Stimulated activated CD8-positive, alpha-beta memory T cell treated with anti-CD3 and anti-CD28 coated beads, Interleukin-12 subunit alpha, Interleukin-12 subunit beta, amount 100 ng/mL, for 4 hours (primary cell): ENCODE measurements at places on chromosomes 13 and 19.

GRCh38 chr19:45641274-45642105 lies 2.3 kb upstream of the EML2 start:
- DNase-seq = peak; percentile 46

DNA sequence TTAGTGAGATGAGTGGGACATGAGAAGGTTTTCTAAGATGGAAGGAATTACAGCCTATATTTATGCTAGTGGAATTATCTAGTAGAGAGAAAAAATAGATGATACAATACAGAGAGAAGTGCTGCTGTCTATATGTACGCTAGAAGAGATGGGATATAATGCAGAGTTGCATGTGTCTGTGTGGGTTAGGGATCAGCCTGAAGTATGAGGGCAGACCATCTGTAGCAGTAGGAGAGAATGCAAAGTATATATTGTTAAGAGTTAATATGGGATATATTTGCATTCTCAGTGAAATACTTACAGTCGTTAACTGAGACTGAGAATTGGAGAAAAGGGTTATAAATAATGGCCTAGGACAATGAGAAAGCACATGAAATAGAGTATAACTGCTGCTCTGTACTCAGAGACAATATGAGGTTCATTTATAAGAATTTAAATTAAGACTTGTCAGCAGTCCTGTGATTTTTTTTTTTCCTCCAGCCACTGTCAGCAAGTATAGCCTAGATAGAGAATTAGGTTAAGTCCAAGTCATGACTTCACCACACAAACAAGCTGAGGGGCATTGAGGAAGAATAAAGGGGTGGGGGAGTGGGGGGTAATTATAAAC lies 77.8 kb downstream of the SLITRK1 start:
- DNase-seq = no peak

GRCh38 chr13:81171065-81171647 lies 830.2 kb upstream of the SPRY2 start:
- no peak for DNase-seq

GRCh38 chr13:109026266-109026665 lies 396.9 kb downstream of the MYO16 start:
- no peak for DNase-seq

- DNase-seq = no peak
Observed at GRCh38 chr19:4388337-4389063, 11.8 kb downstream of the SH3GL1 start.

DNA sequence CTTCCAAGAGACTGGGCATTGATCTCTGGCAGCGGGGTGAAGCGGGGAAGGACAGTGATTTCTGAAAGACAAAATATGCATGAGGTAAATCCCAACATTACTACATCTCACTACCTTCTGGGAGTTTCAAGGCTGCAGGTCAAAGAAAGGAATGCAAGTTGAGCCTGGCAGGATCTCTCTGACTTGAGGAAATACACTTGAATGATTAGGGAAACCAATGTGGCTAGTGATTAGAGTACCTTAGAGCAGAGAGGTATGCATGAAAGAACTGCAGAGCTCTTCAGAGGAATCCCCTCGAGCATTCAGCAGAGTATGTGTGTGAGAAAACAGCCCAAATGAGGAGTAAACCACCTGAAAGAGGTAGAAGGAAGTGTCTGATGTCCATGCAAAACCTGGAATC lies 2874.1 kb upstream of the PCDH20 start:
- no peak for DNase-seq

DNA sequence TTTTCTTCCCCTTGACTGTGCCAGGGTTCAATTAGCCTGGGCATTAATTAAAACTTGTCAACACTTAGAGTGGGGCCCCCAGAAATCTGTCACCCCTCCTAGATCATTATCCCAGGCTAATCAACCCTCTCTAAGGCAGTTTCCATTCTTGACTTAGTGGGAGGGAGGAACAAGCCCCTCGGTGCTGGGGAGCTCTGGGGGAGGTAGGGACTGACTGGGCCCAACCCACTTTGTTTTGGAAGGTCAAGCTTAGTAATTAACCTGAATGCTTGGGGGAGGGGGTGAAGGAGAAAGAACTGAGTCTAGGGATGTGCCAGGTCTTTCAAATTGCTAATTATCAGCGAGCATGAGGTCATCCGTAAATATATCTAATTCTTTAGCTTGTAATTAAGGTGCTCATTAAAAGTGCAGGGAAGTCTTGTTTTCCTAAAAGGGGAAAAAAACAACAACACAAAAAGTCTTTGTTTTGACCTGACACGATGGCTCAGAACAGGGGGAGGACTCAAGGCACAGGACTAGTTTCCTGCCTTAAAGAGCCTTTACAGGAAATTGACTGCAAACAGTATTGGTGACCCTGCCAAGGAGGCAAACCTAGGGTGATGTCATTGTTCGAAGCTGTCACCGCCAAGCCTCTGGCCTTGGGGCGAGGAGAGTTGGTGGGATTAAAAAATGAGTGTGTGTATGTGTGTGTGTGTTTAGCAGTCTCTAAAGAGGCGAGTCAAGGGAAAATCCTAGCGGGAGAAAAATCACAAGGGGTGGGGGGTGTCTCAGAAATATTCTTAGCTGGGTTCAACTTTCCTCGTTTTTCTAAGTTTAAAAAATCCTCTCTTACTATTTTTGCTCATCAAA lies 19.4 kb downstream of the ACTN4 start:
- no peak for DNase-seq

DNA sequence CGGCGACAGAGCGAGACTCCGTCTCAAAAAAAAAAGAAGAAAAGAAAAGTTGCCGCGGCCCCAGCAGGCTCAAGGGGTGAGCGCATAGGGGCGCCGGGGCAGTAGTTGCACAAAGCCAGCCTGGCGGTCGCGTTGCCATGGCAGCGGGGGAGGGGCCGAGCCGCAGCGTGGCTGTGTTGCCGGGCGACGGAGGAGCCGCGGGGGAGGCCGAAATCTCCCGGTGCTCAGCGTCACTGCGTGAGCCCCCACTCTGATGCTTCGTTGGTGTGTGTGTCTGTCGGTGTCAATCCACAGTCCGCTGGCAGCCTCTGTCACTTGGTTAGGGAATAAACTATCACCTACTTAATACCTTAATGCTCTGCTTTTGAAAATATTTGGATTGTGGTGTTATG lies 82.9 kb upstream of the C1QTNF9B start:
- DNase-seq = peak; percentile 90

GRCh38 chr13:23621316-23621645 lies 51.1 kb downstream of the TNFRSF19 start:
- no peak for DNase-seq

DNA sequence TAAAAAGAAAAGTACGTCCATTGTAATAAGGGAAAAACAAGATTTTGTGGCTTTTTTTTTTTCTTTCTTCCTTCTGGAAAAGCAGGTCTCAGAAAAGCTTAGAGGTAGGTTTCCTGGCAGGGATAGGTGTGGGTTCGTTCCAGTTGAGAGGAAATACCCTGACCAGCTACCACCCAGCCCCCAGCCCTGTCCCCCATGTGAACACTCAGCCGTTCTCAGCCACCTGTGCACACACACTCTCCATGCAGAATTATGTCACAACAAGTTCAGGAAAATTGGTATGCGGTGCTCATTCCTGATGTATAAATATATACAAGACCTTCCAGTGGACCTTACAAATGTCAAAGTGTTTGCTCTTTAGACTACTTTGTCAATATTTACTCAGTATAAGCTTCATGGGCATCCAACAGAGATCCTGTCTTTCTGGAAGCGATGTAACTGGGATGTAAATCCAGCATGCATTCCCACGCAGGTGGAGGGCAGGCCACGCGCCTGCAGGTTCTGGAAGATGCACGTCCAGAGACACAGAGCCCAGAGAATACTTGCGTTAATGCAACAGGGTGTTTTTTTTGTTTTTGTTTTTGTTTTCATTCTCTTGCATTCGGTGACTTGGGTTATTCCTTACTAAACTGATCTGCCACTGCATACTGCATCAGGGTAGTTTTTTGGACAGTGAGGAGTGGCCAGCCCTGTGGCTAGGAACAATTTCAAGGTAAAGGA lies 68.8 kb downstream of the TSHZ3 start:
- DNase-seq = no peak

DNA sequence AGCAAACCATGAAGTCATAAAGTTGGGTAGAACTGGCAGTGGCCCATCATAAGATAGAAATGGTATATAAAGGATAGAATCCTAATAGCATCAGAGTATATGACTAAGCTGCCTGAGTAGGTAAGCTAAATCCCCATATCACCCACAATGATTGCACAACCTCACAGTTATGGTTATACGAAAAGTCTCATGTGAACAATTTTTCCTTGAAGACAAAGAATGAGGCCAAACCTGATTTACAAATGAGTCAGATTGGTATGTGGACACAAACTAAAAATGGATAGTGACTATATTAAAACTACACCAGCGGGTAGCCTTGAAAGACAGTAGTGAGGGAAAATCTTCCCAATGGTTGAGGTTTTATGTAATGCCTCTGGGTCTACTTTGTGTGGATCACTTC lies 40.9 kb upstream of the UFM1 start:
- DNase-seq = no peak

DNA sequence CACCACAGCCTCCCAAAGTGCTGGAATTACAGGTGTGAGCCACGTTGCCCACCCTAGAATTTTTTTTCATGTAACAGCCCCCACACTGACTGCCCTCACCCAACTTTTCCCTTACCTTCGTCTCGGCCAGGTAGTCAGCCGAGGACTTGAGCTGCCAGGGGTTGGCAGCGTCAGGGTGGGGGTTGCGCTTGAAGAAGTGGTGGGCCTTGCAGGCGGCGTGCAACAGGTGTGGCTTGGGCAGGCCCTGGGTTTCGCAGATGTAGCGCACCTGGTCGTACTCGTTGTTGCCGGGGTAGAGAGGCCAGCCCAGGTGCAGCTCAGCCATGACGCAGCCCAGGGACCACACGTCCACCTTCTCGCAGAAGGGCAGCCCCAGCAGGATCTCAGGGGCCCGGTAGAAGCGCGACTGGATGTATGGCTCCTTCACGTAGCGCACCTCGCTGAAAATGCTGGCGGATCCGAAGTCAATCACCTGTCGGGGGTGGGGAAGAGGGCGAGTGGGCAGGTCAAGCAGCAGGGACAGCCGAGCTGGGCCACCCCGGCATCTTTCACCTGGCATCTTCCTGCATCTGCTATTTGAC lies 6.2 kb downstream of the HIPK4 start:
- DNase-seq = no peak

- DNase-seq = no peak
Observed at GRCh38 chr19:1085053-1085658, 10.0 kb downstream of the POLR2E start.

DNA sequence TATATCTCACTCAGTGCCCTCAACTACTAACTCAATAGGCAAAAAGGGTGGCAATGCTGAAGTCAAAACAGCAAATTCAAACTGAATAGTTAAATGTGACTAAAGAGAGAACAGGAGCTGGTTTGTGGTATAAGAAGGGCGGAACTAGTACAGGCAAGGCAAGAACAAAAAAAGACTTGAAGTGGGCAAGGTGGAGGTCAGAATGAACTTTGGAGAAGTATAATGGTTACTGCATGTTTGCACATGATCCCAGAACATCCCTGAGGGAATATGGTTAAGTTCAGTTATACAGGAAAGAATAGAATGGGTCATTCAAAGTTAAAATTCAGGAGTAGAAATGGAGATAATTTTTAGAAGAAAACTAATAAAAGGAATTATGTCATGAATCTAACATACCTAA lies 85.5 kb downstream of the DIAPH3 start:
- no peak for DNase-seq

DNA sequence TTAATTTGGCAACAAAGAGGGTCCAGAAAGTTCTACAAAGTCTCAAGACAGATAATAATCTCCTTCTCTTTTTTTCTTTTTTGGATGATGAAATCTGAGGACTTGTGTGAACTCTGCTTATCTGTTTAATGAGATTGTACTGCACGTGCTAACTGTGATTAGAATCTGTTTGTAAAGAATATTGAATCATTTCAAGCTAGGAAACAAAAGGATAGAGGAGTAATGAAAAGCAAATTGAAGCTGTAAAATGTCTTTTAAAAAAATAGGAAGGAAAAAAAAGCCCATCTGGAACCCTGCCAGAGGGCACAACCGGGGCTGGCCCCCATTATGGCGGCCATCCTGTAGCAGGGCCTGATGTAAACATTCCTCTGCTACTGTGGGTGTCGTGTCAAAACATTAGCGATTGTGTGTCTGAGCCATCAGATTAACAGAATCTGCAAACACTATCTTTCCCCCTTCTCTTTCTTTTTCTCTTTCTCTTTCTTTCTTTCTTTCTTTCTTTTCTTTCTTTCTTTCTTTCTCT lies 83.0 kb downstream of the FLT1 start:
- no peak for DNase-seq

DNA sequence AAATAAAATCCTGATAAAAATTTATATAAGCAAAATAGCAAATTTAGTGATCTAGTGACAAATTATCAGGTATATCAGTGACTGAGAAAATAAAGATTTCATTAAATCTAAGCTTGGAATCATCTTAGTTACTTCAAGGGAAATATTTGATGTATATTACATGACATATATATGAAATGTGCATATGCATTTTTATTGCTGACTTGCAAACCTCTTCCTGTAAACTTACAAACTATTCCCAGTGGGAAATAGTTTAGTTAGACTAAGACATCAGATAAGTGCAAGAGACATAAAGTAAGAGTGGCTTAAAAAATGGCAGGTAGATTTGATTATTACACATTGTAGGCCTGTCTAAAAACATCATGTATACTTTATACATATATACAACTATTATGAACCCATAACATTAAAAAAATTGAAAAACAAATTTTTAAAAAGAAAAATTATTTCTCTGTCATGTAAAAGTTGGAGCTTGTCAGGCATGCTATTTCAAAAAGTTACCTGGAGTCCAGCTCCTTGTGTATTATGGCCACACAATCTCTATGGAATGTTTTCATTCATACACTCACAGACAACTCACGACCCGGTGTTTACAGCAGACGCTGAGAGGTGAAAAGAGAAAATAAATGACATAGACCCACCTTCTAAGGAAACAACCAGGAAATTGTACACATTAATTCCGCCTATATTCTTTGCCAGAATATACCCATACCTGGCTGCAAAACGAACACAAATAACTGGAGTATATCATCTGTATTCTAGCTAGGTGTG lies 724.5 kb downstream of the SLITRK6 start:
- DNase-seq = no peak

DNA sequence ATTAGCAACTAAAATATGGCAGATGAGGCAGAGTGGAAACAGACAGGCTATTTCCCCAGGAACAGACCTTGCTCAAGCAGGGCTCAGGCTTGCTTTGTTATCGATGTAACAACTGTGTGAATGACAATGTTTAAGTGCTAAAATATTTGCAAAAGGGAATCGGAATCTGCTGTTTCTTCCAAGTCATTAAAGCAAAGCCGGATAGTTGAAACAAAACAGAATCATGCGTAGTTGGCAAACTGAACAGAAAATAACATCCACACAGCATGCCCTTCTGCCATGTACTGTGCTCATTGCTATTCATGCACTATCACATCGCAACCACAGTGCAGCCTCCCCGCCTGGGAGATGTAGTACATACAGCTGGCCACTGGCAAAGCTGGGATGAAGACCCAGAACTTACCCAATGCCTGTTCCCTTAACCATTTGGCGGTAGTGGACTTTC lies 799.1 kb downstream of the DIAPH3 start:
- DNase-seq = no peak
